ENCODE measurements at places on chromosomes 3 and 15.

GRCh38 chr3:171982828-171983227, 56.5 kb upstream of the FNDC3B start:
- no peak for DNase-seq

DNA sequence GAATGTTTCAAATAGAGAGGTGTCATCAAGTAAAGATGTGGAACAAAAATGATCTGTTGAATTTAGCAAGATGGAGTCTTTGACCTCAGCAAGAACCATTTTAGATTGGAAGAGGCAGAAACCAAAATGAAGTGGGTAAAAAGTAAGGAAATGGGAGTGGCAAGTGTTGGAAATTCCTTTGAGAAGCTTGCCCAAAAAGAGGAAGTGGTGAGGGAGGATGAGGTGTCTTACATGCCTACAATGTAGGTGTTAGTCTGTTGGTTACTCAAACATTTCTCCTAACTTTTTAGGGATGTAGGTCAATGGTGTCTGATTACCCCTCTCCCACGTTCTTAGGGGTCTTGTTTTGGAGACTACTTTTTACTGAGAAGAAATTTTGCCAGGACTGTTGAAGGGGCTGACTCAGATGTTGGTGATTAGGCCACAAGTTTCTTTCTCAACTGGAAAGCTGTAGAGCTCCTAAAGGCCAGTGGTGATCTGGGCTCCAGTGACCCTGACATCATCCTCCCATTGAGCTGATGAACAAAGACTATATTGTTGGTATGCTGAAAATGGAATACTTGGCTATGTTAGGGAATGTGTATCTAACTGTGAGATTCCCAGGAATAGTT, 5.1 kb downstream of the PPP2R3A start:
- DNase-seq = peak; percentile 23

- no peak for DNase-seq
These were observed 136.3 kb downstream of the SLCO3A1 start for GRCh38 chr15:91989821-91990220.

- no peak for DNase-seq
These were observed 243.6 kb downstream of the ATP8B4 start for GRCh38 chr15:49875392-49875791.

GRCh38 chr3:45647148-45647619, 42.0 kb upstream of the SACM1L start:
- no peak for DNase-seq

DNA sequence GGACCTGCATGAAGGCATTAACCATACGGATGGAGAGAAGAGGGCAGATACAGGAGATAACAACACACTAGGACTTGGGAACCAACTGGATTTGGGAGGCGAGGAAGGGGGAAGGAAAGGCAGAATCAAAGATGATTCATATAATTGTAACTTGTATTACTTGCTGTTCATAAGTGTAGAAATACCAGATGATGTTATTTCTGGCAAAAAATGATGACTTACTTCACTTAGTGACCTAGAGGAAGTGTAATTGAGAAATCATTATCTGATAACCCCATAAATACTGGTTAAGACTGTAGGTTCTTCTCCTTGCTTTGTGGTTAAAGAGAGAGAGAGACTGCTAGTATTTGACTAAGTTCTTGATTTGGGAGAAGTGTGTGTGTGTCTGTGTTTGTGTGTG, 50.5 kb upstream of the GK5 start:
- DNase-seq = no peak

DNA sequence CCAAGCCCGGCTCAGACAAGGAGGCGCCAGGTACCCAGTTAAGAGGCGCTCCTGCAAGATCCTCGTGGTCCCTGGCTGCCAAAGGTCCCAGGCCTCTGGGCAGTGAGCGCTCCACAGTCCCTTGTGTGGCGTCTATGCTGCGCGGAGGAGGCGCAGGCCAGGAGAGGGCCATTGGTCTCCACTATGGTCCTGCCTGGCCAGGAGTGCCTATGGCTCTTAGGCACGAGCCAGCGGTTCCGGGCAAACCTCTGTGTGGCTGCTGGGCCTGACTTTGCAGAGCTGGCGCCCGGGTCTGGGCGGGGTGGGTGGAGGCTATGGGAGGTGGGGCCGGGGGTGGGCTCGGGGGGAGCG, 660 bp upstream of the ADAMTSL3 start:
- no peak for DNase-seq

DNA sequence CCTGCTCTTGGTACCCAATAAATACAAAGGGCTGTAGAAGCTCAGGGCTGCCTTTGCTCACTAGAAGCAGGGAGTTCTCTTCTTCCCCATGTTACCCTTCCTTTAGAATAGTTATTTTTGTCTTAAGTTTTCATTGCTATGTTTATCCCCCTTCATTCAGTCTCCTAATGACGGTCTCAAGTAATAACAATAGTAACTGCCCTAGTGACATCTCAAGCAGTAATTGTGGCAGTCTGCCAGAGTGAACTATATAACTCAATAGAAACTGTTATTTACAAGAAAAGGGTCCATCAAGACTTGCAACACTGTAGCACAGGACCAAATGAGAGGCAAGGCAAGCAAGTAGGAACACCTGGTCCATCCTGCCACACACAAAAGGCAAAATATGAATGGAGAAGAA, 32.5 kb upstream of the SIN3A start:
- DNase-seq = no peak

DNA sequence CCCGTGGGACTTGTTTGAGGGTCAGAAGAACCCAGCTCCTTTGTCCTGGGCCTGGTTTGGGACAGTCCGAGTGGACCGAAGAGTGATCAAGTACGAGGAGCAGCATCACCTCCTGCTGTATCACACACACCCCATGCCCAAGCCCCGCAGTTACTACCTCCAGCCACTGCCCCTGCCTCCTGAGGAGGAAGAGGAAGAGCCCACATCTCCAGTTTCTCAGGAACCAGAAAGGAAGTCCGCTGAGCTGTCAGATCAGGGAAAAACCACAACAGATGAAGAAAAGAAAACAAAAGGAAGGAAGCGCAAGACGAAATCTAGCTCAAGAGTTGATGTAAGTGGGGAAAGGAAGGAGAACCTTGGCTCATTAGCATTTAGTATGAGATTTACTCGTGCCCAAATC, 3.3 kb upstream of the P2RY12 start:
- DNase-seq = no peak

DNA sequence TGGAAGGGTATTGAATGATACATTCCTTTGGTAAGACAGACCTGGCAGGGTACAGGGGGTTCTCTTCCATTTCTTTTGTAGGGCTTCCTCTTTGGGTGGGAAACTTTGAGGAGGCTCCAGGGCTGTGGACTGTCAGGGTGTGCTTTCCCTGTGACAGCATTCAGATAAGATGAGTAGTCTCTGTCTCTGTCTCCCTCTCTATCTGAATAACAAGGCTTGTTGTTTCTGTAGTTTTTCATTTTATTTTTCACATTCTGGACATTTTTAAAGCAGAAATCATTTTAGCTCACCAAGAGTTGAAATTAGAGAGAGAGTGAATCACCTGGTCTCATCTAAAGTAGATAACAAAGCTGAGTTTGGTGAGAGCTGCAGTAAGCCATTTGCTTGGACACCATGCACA, 100.8 kb upstream of the TPM1 start:
- no peak for DNase-seq

Data from H54 (cell line).